Activated CD8-positive, alpha-beta memory T cell treated with anti-CD3 and anti-CD28 coated beads, Interleukin-2, amount 10 ng/mL, durations not matched to agents 7 days and 5 days (primary cell): ENCODE measurements at places on chromosomes 2 and 18.
A peak's percentile ranks its signal among the peaks of the same experiment; 100 is the strongest.

GRCh38 chr18:7733642-7734041, 166.5 kb downstream of the PTPRM start:
- DNase-seq: no peak

GRCh38 chr18:29780816-29781215, 1261.7 kb downstream of the DSC3 start:
- DNase-seq: no peak

DNA sequence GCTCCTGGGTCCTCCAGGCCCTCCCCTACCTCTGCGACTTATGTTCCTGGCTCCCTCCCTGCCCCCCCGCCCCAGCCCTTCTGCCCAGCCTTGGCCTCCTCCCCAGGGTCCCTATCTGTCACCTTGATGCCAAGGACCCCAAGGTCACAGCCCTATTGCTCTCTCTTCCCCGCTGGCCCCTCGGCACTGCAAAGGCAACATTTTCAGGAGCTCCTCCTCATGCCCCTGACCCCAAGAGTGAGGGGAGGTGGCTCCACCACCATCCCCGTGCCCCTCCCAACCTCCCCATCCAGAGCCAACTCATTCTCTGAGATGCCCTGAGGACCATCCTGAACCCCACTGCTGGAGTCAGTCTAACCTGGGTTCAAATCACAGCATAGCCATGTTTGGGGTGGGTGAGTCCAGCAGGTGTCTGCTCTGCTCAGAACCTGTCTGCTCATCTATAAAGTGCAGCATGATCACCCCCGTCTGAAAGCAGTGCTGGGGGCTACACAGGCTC, 11.7 kb downstream of the LIMS2 start:
- no peak for DNase-seq

DNA sequence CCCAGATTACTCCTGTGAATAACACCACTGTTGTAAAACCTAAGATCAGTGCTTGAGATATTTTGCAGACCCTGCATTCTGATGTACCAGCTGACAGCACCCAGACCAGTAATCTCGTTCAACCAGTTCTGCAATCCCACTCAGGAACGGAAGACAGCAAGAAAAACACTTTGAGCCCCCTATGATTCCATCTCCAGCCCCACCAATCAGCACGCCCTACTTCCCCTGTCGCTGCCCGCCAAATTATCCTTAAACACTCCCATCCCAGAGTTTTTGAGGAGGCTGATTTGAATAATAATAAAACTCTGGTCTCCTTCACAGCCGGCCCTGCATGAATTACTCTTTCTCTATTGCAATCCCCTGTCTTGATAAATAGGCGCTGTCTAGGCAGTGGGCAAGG, 173.9 kb upstream of the CDH2 start:
- no peak for DNase-seq

DNA sequence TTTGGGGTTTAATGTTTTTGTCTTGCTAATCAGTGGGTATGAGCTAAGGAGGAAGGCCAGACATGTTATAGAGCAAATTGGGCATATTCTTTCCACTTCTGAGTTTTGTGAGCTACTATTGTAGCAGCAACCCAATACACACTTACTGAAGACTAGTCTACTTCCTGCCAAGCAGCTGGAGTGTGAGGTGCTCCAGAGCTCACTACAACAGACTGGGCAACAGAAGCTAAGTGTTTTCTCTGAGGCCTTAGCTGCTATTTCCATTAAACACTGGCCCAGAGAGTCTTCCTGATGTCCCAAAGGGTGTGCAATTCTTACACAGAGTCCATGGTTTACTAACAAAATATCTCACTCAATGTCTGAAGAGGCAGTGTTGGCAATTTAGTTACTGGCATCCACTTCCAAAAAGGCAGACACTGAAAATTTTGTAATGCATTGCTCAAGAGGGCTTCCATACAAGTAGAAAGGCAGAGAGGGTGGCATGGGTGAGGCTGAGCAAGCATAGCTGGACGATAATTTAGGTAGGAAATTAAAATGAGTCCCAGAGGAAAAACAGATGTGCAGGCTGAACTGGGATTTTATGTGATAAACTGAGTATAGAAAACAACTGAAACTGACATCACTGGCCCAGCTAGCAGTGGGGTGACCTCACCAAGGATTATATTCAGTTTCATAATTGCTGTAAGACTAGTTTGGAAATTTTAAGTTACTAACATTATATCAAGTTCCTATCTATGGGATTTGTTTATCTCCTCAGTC, 68.6 kb downstream of the ZC3H6 start:
- no peak for DNase-seq

- DNase-seq: no peak
Observed at GRCh38 chr2:38164881-38165280, 88.9 kb upstream of the CYP1B1 start.

- no peak for DNase-seq
Observed at GRCh38 chr2:163417596-163418337, 318.0 kb downstream of the FIGN start.

- peak; percentile 86 for DNase-seq
Observed at GRCh38 chr2:230924470-230925341, at the start of gene GPR55. TSS of gene GPR55 (minus strand) at chr2:230925242. CDS start at chr2:230910962, 14,280 bp downstream.

DNA sequence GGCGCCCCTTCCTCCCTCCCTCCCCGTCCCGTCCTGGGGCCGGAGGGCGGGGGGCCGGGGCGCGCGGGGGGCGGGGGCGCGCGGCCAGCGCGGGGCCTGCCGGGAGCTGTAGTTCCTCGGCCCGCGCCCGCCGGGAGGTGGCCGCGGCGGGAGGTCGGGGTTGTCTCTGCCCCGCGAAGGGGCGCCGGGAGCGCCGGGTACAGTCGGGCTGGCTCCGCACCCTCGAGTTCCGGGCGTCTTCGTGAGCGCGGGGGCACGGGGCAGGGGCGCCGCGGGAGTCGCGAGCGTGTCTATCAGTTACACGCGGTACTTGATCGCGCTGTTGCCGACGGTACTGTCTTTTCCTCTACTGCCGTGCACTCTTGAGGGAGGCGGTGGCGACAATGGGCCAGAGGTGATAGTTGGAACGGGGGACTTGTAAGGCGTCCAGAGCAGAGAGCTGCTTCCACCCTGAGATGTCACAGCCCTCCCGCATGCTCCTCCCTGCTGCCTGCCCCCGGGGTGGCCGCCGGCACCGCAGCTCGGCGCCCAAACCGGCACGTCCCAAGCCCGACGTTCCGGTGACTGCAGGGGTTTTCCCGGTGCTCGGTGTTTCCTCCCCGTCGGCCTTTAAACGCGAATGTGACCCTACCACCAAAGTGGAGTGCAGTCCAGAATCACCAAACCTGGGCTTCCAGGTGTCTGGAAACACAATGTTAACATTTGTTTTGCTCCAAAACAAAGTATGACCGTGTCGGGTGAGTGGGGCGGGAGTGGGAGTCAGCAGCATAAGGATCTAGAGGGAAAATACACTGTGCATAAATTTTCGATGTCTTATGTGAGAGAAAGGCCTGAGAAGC, at the start of gene PRKD3:
Gene PRKD3, minus strand, starts transcription at position 48 of the 839 bp plus-strand sequence. CDS start 8,309 bp downstream, outside the sequence.
- peak; percentile 67 for DNase-seq

GRCh38 chr18:7307526-7307925, 76.6 kb downstream of the LRRC30 start:
- DNase-seq: no peak

GRCh38 chr2:8168876-8169424, 512.9 kb upstream of the ID2 start:
- no peak for DNase-seq

DNA sequence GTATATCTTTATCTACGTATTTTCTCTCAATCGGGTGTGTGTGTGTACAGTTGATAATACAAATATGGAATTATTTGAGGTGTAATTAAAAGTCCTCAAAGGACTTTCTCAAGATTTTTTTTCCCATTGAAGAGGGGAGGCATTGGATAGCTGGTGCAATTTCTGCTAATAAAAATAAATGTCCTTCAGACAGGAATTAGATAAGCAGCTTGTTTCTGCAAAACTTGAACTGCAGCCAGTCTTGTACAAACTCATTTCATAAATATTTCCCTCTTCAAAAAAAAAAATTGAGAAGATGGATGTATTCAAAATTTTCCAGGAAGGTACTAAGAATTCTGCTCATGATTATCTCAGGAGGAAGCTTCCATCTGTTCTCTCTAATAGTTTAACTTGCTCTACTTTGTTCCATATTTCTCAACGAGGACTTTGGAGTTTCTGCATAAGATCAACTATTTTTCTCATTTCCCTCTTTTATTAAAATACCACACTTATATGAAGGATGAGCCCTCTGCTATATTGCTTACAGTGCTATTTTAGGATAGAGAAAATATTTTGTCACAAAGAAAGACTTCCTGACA, 33.0 kb upstream of the GLS start:
- DNase-seq: no peak

DNA sequence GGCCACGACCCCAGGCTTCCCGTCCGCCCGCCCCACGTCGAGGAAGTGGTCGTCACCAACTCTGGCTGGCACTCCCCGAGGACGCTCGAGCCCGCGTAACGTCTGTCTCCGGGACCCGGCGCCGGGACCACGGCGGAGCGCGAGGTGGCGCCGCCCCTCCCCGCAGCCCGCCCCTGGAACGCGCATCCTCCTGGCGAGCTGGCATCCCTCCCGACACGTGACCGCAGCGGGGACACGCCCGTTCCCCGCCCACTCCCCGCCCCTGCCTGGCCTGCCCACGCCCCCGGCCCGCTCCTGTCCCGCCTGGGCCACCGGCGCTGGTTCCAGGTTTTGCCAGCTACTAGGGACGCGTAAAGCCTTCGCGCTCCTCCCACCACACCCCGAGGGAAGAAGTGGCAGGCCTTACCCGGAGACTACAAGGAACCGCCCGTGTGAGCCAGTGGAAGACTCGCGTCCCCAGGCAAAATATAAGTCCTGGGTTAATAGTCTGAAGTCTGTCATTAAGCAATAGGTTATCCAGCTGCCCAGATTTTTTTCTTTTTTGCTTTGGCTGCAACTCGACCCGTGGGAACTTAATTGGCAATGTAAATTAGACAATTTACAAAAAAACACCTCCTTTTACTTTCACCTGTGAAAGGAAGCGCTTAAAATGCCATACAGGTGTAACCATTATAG, at the start of gene OSBPL1A:
Gene OSBPL1A, minus strand, starts transcription at position 131 of the 675 bp plus-strand sequence. CDS start 20,291 bp downstream, outside the sequence.
- peak; percentile 77 for DNase-seq

DNA sequence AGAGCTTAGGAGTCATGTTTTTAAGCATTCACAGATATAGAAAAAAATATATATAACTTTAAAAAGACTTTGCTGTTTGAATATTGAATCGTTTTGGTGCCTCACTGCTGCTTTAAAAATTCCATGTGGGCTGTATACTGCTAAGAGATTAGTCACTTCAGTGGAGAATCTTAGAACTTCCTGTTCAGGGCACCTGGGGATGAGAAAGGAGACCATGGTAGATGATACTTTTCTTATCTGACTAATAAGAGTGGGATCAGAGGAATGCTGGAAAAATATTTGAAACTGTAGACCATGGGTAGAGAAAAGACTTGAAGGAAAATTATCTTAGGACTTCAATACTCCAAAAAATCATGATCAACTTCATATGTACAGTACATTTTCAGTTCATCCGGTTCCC, 442.2 kb upstream of the SETBP1 start:
- DNase-seq: no peak

DNA sequence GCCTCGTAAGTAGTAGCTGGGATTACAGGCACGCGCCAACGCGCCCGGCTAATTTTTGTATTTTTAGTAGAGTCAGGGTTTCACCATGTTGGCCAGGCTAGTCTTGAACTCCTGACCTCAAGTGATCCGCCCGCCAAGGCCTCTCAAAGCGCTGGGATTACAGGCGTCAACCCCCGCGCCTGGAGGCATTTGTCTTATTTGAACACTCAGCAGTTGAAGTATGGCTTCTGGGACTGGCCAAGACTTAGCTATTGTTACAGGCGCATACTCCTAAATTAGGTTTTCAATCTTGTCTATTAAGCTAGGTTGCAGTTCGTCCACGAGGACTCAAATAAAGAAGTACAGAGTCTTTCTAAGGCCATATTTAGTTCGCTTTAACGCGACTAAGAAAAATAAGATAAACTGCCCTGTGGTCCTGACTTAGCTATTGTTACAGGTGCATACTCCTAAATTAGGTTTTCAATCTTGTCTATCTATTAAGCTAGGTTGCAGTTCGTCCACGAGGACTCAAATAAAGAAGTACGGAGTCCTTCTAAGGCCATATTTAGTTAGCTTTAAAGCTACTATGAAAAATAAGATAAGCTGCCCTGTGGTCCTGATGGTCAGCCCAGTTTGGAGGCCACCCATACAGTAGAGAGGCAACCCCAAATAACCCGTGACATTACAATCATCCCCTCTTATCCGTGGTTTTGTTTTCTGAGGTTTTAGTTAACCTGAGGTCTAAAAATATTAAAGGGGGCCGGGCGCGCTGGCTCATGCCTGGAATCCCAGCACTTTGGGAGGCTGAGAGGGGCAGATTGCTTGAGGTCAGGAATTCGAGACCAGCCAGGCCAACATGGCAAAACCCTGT, 20.8 kb upstream of the MTA3 start:
- no peak for DNase-seq

DNA sequence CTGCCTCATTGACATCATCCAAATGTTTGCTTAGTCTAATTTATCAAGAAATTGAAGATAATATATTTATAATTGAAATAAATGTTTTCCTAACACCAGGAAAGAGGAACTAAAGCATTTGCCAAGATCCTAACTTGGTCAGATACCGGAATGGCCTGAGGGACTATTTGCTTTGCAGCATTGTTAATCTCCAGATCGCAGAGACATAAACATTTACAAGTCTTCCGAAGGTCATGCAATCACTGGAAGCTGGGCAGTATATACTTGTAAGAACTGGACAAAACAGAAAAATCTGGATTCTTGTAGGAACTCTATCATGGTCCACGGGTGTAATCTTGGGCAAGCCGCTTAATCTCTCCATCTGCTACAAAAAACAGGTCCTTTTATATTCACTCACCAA, 42.2 kb downstream of the CYBRD1 start:
- no peak for DNase-seq

- DNase-seq: no peak
Observed at GRCh38 chr2:153584244-153584643, 105.7 kb upstream of the RPRM start.

GRCh38 chr18:34153711-34154110, 71.0 kb downstream of the NOL4 start:
- no peak for DNase-seq

DNA sequence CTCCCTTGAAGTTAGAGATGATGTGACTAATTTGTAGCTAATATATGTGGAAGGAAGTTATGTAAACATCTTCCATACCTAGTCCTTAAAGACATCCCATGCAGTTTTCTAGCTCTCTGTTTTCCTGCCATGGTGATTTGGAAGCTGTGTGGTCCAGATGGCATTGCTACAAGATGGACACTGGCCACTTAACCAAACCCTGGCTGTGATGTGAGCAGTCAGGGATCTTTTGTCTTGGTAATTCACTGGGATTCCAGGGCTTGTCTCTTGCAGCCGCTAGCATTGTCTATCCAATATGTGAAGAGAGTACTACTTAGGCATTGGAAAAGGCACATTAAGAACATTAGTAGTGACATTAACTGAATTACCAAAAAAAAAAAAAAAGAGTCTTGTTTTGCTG, 139.9 kb upstream of the DOCK10 start:
- no peak for DNase-seq
